NCI-H460 (cell line): ENCODE measurements at places on chromosomes 6 and 20.
A peak's percentile ranks its signal among the peaks of the same experiment; 100 is the strongest.

DNA sequence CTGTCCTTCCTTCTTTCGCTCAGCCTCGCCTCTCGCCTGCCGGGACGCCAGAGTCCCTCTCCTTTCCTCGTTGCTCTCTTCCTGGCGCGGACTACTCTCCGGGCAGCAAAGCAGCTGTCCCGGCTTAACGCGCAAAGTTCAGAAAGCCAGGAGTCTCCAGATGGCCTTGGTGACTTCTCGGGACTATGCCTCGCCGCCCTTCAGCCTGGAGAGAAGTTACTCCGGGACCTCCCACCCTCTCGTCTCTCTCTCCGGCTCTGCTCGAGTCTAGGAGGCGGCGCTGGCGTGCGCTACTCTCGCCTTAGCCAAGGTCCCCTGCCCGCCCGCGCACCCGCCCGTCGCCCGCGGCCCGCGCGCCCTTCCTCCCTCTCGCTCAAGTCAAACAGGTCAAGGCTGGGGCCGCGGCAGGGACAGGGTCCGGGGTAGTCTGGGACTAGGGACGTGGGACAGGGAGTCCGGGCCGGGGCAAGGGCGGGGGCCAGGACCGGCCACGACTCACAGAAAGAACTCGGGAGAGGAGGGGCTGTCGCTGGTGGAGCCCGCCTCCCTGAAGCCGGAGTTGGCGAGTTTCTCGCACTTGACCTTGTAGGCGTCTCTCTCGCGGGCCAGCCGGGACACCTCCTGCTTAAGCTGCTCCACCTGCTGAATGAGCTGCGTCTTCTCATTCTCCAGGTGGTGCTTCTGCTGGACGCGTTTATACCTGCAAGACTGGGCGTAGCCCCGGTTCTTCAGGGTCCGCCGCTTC, 1.5 kb downstream of the MAFB start:
- no peak for DNase-seq

- no peak for DNase-seq
These were observed 98.8 kb downstream of the RTN4IP1 start for GRCh38 chr6:106530502-106530901.

GRCh38 chr6:111626441-111626840, 20.8 kb upstream of the TRAF3IP2 start:
- DNase-seq: no peak

GRCh38 chr20:59163631-59164530, at the start of gene ZNF831:
ZNF831 (plus strand) TSS chr20:59163821; CDS start chr20:59191020, 27,199 bp downstream.
- DNase-seq: no peak

GRCh38 chr6:142276256-142276655, 25.6 kb upstream of the ADGRG6 start:
- DNase-seq: no peak

DNA sequence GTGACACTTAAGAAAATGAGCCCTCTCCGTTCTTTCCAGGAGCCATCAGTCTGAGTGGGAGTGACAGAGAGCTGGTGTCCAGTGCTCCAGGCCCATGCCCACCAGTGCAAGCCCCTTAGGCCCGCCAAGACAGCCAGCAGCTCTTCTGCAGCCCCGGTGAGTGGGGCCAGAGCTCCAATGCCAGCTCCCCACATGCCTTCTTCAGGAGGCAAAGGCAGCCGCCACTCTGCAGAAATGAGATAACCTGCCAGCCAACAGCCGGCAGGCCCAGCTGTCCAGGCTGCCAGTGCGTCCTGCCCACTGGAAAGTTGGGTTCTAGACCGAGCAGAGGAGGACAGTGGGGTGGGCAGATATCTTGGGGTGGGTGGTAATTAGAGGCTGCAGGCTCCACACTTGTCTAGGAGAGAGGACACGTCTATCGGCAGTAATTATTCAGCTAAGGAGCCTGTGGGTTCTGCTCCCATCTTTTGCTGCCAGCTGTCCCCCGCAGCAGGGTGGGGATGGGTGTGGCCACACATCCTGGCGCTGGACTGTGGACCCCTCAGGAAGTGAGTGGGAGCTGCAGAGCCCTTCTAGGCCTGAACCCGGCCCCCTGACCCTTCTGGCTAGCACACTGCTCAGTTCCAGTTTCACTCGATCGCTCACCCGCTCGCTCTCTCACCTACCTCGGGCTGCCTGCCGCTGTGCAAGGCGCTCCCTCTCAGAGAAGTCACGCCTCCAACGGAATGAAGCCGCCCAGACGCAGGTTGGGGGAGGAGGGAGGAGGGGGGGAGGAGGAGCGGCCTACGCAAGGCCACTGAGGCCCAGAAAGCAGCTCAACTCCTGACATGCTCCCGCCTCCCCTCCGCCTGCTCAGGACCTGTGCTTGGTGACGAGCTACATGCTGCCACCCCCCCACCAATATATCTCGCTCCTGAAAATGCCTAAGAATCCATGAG, 3.6 kb downstream of the GRM4 start:
- DNase-seq: no peak

GRCh38 chr20:45470937-45471336, 1.4 kb downstream of the WFDC2 start:
- no peak for DNase-seq

DNA sequence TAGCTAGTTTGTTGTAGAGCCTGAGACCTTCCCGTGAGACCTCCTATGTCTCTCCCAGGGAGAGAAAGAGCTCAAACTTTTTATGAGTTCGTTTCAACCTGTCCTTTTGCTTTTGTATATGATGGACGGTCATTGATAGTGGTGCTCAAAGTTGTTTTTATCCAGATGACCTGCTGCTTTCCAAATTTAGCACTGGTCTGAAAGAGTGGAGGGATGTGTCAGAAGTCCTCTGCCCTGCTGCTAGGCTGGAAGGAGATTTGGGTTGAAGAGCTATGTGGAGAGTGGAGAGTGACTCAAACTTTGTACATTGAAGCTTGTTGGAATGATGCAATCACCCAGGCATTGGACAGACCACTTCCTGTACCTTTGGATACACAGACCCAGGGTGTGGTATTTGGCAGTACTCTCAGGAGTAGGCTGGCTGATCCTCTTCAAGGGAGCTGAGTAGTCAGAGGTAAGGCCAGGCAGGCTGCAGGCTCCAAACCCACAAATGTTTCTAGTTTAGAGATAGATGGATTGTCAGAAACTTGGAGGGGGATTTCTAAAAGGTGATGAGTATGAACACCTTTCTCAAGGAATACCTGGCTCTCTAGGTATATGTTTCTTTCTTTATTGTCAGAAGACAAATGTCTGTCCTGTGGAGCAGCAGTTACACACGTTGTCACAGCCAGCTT, 49.4 kb upstream of the RREB1 start:
- DNase-seq: peak; percentile 59

GRCh38 chr6:38012573-38012972, 193.0 kb downstream of the ZFAND3 start:
- DNase-seq: peak; percentile 17

DNA sequence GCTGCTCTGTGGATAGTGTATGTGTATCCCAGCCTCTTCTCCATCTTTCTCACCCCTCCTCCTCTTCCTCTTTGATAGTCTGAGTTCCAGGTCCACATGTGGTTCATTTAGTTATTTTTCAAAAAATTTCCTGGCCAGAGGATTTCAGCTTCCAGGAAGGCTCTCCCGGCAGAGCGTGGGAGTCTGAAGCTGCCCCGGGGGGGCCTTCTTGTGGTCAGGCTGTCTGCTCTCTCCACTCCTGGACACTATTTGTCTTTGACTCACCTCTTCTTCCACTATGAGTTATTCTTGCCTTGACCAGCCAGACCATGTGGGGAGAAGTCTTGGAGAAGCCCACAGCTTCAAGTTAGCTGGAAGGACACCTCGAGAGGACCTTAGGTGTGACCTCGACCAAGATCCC, 258.8 kb downstream of the CDC5L start:
- no peak for DNase-seq

GRCh38 chr6:39553029-39553428, 172.2 kb downstream of the KIF6 start:
- DNase-seq: no peak

DNA sequence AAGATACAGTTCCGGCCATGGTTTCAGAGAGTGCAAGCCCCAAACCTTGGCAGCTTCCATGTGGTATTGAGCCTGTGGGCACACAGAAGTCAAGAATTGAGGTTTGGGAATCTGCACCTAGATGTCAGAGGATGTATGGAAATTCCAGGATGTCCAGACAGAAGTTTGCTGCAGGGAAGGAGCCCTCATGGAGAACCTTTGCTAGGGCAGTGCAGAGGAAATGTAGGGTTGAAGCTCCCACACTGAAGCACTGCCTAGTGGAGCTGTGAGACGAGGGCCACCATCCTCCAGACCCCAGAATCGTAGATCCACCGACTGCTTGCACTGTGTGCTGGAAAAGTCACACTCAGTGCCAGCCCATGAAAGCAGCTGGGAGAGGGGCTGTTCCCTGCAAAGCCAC, 267.5 kb downstream of the OGFRL1 start:
- DNase-seq: no peak

GRCh38 chr6:44664716-44665115, 277.2 kb downstream of the CDC5L start:
- no peak for DNase-seq

DNA sequence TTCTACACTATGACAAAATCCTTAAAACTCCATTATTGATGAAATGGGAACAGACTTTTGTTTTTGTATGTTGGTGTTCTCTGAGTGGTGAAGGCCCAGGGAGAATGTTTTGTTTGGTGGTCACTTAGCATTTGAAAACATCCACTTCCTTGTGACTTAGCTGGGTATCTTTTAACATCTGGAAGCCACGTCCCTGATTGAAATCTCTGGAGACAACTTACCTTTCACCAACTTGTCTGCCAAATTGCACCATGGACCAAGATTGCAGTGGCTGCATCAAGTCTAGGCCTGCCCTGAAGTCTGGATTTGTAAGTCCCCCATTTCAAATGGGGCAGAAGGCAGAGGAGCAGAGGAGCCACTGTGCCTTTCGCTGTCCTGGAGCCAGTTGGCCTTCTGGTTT, 534 bp upstream of the EFCAB8 start:
- DNase-seq: no peak

- peak; percentile 70 for DNase-seq
These were observed 18.7 kb downstream of the SERPINB6 start for GRCh38 chr6:2952557-2953095.

- no peak for DNase-seq
These were observed 20.6 kb upstream of the FABP7 start for GRCh38 chr6:122758927-122759334.

GRCh38 chr6:116411284-116411623, 40.5 kb downstream of the DSE start:
- DNase-seq: no peak

- no peak for DNase-seq
These were observed 118.3 kb upstream of the GGTLC1 start for GRCh38 chr20:24106801-24107445.

GRCh38 chr6:41573276-41573675, 27.1 kb downstream of the FOXP4 start:
- DNase-seq: no peak

GRCh38 chr20:2289475-2289874, 6.3 kb upstream of the TGM3 start:
- no peak for DNase-seq

GRCh38 chr6:163643866-163644265, 229.3 kb downstream of the QKI start:
- DNase-seq: no peak

DNA sequence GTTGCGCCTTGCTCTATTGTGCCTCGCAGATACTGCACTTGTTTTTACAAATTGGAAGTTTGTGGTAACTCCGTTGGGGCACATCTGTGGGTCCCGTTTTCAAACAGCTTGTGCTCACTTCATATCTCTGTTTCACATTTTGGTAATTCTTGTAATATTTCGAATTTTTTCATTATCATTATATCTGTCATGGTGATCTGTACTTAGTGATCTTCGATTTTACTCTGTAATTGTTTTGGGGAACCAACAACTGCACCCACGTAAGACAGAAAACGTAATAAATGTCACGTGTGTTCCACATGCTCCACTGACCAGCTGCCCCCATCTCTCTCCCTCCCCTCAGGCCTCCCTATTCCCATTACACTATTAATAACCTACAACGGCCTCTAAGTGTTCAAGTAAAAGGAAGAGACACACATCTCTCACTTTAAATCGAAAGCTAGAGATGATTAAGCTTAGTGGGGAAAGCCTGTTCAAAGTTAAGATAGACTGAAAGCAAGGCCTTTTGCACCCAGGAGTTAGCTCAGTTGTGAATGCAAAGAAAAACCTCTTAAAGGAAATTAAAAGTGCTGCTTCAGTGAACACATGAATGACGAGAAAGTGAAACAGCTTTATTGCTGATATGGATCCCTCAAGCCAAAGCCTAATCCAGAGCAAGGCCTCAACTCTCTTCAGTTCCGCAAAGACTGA, 26.9 kb downstream of the TTLL2 start:
- DNase-seq: no peak

DNA sequence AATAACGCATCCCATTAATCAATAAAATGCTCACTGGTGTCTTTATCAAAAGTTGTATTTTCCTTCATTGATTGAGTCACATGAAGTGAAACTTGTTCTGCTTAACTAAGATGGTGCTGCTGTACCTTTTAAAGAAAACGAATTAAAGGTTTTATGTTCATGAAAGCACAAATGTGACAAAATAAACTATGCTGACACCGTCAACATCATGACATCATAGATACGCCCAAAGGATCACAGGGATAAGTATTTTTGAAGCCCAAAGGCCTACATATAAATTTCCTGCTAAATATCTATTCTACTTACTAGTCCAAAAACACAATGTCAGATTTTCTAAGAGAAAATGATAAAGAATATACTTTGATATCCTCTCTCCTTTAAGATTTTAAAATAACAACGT, 94.4 kb downstream of the FAM217A start:
- no peak for DNase-seq

- no peak for DNase-seq
These were observed 290.2 kb downstream of the TSHZ2 start for GRCh38 chr20:53262365-53262764.

- no peak for DNase-seq
These were observed 55.6 kb upstream of the ZMYND8 start for GRCh38 chr20:47412083-47412482.

GRCh38 chr20:21505161-21505809, 8.6 kb downstream of the NKX2-2 start:
- DNase-seq: peak; percentile 49

- no peak for DNase-seq
These were observed 161.3 kb downstream of the THBS2 start for GRCh38 chr6:169092375-169092774.

DNA sequence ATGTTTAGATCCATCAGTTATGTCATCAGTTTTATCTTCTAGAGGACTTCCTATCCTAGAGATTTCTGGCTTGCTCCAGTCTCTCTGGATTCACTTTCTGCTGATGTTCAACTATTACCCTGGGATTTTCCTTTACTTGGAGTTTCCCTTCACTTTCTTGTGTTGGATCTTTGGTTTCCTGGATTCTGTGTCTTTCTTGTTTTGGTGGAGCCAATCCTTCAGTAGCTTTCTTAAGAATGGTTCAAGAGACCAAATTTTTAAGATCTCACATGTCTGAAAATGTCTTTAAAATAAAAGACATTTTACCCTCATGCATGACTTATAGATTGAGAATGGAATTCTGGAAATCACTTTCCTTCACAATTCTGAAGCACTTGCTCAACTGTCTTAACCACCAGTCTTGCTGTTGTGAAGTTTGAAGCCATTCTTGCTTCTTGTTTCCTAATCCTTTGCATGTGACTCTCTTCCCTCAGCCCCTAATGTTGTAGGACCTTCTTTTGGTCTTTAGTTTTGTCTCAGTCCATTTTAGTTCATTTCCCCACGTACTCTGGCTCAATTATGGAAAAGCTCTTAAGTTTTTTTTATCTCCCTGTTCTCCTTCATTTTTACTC, 87.9 kb downstream of the ARID1B start:
- DNase-seq: no peak

GRCh38 chr6:127221201-127221600, 45.5 kb upstream of the RNF146 start:
- no peak for DNase-seq

GRCh38 chr6:53281518-53282215, 67.1 kb downstream of the ELOVL5 start:
- no peak for DNase-seq

GRCh38 chr6:25016014-25016720, 80.4 kb upstream of the RIPOR2 start:
- no peak for DNase-seq
